Hematopoietic multipotent progenitor cell treated with erythropoietin and hydrocortisone succinate and interleukin-3 and kit ligand, for 6 days (in vitro differentiated cells): ENCODE measurements at places on chromosomes 3 and 15.

GRCh38 chr3:40745381-40746106, 220.8 kb downstream of the ZNF621 start:
- no peak for DNase-seq

DNA sequence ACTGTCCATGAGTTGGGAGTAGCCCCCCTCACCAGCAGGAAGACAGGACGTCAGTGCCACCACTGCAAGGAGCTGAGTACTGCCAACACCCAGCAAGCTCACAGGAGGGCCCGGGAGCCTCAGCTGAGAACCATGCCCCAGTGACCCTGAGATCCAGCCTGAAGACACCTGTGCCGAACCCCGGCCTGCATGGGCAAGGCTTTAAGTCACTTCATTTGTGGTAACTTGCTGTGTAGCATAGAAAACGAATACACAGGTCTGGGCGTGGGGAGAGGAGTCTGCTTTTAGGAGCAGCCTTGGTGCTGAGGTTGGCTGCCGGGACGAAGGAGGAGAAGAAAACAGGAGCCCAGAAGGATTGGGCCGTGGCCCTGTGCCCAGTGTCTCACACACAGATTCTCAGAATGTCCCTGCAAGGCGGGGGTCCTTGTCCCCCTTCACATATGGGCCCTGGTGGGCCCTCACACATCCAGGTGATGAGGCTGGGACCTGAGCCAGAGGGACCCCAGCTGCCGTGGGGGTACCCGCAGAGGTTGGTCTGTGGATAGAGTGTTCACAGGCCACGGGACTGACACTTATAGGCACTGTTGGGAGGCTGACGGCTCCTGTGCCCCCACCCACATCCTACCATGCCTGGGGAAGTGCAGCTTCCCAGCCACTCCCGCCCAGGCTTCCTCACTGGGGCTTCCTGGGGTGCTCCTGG, 85.3 kb downstream of the PLXNA1 start:
- no peak for DNase-seq

GRCh38 chr3:185767002-185767688, 57.7 kb downstream of the IGF2BP2 start:
- DNase-seq, result peak; percentile 42

DNA sequence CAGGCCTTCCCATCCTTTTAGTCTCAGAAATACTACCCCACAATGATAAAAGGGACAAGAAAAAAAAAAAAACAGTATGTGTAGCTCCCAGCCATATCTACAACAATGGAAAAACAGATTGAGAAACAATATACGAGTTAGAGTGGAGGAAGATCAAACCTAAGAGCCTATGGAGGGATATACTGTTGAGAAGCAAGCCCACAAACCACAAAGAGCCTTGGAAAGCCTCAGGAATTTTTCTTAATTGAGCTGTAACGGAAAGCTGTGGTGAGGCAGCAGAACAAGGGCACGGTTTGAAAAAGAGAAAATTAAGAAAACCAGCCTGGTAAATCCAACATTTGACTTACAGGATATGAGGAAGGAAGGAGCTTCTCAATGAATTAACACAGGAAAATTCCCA, 21.4 kb downstream of the KPNA1 start:
- DNase-seq, result no peak

GRCh38 chr3:184632551-184633236, 71.1 kb downstream of the EPHB3 start:
- no peak for DNase-seq

DNA sequence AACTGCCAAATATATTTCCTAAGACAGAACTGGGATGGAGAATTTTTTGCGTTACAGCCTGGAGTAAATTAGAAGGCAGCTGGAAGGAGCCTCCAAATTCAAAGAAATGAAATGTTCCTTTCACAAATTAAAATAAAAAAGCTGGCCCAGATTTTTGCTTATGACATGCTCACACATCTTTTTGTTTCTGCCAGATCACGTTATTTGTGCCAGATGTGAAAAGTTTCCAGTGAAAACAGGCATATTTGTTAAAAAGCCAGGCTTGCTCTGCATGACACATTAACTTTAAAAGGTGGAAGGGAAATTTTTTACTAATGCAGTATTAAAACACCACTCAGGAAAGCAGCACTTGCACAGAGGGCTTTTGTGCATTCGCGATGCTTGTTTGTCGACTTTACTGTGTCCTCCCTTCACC, 23.3 kb upstream of the ACKR4 start:
- DNase-seq, result no peak

DNA sequence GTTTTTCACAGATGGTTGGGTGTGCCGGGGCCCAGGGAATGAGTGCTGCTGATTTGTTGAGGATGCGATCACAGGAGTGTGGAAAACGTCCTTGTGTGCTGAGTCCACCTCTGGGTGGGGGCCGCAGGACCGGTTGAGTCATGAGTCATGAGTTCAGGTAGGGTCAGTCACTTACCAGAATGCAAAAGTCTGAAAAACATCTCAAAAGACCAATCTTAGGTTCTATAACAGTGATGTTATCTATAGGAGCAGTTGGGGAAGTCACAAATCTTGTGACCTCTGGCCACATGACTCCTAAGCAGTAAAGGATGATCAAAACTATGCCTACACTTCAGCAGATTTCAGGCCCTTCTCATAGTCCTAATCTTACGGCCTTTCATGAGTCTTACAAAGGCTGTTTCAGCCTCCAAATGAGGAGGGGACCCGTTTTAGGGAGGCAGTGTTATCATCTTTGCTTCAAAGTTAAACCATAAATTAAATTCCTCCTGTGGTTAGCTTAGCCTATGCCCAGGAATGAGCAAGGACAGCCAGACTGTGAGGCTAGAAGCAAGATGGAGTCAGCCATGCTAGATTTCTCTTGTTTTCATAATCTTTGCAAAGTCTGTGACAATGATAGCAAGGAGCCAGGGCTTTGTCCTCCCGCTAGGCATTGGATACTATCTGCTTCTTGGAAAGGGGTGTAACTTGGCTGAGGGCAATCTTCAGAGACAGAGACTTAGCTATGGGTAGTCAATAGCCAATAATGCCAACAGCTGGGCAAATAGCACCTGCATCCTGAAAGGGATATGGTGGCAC, 30.6 kb upstream of the PIAS1 start:
- no peak for DNase-seq

GRCh38 chr15:83904107-83905040, 250.5 kb downstream of the ADAMTSL3 start:
- no peak for DNase-seq

DNA sequence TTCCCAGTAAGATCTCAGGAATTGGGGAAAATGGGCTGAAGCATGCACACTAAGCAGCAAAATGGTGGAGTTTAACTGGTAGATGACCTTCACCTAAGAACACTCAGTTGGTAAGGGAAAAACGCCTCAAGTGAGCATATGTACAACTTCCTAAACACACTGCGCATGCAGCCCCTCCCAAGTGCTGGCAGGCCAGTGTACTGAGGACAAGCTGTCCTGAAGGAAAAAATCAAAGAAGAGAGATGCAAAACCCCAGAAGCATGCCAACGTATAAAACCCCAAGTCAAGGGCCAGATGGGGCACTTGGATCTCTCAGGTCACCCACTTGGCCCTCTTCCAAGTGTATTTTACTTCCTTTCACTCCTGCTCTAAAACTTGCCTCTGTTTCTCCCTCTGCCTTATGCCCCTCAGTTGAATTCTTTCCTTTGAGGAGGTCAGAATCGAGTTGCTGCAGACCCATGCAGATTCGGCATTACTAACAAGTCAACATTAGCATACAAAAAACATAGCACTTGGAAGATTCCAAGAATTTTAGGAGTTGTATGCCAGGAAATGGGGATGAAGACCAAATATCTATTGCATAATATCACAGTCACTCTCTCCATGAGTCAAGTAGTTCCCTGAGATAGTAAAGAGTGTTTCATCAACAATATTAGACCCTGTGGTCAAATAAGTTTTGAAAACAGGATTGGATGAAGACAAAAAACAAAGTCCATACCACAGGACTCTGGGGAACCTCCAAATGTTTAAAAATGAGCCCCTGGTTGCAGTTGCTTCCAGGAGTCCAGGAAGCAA, 10.8 kb upstream of the FYCO1 start:
- no peak for DNase-seq

- no peak for DNase-seq
Measured at GRCh38 chr3:73473181-73473897, 151.4 kb downstream of the PDZRN3 start.

DNA sequence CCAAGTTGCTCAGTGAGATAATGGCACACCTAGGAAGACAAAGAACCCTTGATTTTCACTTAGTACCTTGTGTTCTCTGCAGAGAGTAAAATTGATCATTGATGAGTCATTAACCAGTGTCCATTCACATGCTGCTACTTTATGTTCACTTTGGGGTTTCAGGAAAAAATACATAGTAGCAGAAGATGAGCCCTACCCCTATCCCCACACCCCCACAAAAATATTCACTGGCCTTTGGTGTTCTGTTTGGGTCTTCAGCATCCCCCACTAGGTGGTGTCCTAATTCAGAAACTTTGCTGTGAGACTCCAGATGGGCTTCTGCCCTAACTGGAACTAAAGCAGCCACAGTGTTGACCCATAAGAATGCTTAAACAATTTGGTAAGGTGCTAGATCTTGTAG, 178.8 kb downstream of the KLHL25 start:
- peak; percentile 74 for DNase-seq

DNA sequence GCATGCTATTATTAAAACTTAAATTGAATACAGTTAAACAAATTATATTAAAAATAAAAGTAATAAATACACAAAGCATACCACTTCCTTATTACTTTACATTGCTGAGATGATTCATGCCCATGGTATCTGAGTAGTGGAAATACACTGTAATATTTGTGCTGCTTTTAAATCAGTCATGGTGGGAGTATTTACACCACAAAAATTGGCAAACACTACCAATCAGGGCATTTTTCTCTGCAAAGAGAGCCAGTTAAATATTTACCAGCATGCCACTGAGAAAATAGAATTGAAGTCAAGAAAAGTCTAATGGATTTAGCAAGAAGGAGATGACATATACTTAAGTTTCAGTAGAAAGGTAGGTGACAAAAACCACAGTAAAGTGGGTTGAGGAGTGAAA, 19.6 kb downstream of the PPARG start:
- DNase-seq, result no peak

DNA sequence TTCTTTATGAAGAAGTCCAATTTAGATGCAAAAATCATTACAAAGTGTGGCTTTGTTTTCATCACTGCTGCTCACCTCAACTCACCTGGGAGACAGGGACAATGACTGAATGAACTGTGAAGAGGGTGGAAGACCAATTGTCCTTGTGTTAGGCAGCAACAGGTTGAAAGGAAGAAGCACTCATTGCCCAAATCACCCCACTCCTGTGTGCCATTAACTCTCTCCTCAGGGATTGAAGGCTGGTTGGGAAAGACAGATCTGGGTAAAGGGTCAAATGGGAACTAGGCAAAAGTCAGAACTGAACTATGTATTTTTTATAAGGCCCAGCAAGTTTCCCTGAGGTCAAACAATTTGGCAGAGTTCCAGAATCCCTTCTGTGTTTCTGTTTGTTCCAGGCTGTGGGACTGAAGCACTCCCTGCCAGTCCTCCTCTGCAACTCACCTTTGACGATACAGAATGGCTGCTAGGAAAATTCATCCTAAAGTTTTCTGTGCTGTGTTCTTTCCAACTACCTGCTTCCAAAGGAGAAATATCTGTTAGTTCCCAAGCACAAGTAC, 68.6 kb upstream of the CCDC39 start:
- DNase-seq, result peak; percentile 4

- DNase-seq, result no peak
Measured at GRCh38 chr15:47179988-47180387, 537.3 kb upstream of the SEMA6D start.

DNA sequence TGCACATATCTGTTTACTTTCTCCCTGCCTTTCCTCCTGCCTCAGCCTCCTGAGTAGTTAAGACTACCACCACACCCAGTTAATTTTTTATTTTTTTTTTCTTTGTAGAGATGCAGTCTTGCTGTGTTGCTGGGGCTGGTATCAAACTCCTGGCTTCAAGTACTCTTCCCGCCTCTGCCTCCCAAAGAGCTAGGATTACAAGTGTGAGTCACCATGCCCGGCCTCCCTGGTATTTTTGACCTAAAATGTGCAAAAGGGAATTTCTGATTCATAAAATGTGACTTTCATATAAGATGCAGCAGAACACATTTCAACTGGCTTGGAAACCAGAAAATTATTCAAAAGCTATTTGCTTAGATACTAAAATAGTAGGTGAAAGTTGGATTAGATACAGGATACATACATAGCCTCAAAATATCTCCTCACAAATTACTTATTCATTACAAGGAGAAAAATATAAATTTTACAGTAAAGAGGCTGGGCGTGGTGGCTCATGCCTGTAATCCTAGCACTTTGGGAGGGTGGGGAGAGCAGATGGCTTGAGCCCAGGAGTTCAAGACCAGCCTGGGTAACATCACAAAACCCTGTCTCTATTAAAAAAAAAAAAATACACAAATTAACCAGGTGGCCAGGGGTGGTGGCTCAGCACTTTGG, 32.0 kb downstream of the MAP4 start:
- DNase-seq, result no peak

GRCh38 chr3:152309031-152309430, 40.3 kb downstream of the MBNL1 start:
- no peak for DNase-seq
